ENCODE measurements at places on chromosomes 3 and 15.

GRCh38 chr3:136979684-136980083 is 21.9 kb downstream of the IL20RB start:
- no peak for DNase-seq

DNA sequence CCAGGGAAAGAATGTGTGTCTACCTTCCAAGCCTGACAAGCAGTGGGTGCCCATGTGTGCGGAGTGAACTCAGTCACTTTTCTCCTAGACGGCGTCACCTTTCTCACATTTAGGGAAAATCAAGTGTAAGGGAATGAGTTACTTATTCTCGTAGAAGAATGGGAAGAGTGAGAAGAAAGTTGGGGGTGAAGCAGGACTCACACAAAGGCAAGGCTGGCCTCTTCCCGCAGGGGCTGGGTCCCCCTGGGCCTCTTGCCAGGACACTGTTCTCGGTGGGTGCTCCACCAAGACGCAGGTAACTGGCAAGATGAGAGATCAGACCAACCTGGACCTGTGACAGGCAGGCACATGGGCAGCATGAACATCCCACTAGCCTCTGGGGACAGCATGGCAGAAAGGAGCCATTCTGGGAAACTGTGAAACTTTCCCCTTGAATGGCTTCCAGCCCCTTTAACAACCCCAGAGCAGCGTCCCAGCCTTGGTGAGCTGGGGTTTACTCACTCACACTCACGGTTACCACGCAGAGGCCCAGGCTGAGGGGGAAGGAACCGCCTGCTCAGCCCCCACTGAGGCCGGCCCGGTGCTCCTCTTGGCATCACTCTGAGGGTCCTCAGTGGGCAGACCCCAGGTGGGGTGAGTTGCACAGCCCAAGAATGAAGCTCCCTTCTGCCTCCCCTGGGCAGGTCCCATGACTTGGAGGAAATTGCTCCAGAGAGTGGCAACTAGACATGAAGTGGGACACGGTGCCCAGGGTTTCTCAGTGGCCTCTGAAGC is 15.0 kb upstream of the SRP14 start:
- DNase-seq, result no peak

- DNase-seq, result no peak
Observed at GRCh38 chr3:128011140-128011539, 41.1 kb upstream of the SEC61A1 start.

DNA sequence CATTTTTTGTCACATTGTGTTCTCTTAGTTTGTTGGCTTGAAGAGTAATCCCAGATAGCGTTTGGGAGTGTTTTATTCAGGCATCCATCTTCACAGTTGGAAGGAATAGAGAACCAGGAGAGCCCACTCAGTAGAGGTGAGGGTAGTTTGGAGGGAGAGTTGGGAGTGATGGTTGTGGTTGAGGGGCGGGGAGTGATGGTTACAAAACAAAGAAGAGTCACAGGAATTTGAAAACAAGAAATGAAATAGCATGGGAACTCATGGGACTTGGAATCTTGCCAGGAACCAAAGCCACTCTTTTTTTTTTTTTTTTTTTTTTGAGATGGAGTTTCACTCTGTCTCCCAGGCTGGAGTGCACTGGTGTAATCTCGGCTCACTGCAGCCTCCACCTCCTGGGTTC is 36.3 kb downstream of the DUT start:
- DNase-seq, result no peak

DNA sequence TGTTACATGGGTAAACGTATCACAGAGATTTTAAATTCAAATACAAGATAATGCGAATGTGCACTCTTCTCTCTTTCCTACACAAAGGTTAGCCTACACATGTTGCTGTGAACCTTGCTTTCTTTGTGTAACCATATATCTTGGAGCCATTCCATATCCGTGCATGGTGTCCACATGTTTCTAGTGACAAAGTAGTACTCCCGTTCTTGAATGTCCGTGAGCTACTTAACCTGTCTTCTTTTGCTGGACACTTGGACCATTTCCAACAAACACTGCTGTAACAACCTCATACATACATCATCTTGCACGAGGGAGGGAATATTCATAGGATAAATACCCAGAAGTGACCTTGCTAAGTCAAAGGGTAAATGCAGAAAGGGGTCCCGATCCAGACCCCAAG is 75.0 kb downstream of the STRIT1 start:
- DNase-seq, result no peak
